ENCODE measurements at places on chromosomes 13 and 19.

DNA sequence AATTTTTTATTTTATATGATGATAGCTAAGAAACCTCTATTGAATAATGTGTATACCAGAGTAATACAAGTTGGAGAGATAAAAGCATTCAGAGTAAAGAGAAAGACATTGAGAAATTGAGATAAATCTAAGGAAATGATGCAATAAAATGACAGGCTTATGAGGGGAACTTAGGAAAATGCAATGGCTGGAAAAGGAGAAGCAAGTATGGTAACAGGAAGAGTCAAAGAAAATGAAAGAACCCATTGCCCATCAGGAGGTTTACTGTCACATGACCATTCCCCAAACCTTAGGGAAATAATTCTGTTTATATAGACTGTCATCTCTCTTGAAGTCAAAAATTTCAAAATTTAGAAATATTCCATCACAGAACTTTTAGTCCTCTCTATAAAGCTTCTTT, 808.0 kb upstream of the PRR20A start:
- no peak for DNase-seq

DNA sequence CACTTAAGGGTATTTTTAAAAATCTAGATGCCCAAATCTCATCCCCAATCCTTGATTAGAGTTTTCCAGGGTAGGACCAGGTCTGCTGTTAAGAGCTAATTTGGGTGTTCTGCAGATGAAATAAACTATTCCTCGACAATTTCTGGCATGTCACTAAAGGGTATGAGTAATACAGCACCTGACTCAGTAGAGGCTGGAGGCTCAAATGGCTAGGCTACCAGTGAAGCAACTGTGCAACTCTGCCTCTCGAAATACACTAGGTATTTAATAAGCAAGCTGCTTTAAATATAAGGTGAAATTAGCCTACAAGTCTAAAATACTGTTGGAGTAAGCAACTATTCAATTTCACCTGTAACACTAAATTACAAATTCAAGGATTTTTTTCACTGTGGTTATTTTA, 1.5 kb downstream of the RNF6 start:
- no peak for DNase-seq

DNA sequence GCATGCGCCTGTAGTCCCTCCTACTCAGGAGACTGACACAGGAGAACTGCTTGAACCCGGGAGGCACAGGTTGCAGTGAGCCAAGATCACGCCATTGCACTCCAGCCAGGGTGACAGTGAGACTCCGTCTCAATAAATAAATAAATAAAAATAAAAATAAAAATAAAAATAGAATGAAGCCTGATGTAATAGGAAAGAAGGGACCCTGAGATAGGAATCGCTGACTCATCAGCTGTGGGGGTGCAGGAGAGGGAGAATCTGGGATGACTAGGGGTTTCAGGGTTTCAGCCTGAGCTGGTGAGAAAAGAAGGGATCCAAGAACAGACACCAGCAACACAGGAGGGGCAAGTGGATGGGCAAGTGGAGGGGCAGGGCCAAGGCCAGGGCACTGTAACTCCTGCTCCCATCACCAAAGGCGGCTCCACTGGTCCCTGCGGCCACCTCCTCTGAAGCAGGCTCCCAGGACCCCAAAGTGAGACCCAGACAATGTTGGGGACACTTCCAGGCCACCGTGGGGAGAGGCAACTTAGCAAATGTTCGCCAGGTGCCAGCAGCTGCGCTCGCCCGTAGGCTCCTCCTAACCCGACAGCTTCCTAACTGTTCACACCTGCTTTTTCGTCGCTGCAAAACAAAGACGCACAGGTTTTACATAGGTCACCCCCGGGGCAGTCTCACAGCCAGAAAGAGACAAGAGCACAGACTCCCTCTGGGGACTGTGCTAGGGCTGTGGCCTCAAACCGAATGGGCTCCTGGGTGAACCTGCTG, 1.2 kb downstream of the HAUS8 start:
- no peak for DNase-seq

DNA sequence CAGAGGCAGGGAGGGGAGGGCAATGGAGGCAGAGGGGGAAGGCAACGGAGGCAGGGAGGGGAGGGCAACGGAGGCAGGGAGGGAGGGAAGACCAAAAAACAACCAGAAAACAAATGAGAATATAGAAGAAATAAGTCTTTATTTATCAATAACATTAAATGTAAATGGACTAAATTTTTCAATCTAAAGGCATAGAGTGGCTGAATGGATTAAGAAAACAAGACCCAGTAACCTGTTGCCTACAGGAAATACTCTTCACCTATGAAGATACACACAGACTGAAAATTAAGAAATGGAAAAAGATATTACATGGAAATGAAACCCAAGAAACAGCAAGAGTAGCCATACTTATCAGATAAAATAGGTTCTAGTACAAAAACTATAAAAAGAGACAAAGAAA, 536.3 kb downstream of the TBC1D4 start:
- DNase-seq, result no peak

DNA sequence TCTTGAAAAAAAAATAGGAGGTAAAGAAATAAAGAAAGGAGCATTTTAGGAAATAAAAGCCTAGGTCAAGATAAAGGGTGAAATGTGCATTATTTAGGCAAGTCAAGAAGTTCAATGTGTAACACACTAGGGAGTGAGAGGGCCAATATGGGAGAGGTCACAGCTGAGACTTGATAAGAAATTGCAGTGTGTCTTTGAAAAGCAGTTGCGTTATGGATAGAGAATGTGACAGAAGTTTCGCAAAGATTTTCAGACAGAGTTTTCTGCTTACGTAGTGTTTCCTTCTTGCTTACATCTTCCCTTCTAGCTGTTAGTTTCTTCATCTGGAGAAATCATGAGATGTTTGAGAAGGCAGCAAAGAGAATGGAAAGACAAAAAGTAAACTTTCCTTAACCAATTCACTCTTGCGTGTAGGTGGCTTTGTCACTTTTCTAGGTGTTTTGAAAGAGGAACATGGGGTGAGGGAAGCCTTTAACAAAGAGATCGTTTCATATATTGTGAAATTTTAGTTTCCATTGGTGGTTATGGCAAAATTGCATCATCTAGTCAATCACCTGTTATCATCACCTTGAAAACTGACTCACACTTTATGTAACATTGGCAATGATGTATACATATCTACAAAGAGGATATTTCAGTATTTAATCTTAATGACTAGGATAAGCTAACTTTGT, 975.5 kb downstream of the OLFM4 start:
- DNase-seq, result no peak

All from stimulated activated CD4-positive, alpha-beta T cell treated with anti-CD3 and anti-CD28 coated beads, Interleukin-15, amount 100 ng/mL, for 1 hour (primary cell).